ENCODE measurements at places on chromosomes 16 and 17.

DNA sequence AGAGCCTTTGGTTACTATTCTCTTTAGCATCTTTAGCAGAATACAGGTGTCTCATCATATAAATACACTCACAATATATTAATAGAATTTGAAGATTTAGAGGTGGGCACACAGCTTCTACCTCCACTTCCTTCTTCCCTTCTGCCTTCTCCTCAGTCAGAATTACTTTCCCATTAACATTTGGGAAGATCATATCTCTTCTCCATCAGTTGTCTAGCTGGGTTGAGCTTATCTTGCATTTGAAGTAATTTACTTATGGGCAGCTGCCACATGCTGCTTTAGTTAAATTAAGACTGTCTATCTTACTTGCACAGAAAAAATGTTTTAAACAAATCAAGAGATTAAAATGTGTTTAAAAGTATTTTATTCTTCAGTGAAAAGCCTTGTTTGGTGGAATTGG, 110.1 kb upstream of the ASIC2 start:
- no peak for DNase-seq

DNA sequence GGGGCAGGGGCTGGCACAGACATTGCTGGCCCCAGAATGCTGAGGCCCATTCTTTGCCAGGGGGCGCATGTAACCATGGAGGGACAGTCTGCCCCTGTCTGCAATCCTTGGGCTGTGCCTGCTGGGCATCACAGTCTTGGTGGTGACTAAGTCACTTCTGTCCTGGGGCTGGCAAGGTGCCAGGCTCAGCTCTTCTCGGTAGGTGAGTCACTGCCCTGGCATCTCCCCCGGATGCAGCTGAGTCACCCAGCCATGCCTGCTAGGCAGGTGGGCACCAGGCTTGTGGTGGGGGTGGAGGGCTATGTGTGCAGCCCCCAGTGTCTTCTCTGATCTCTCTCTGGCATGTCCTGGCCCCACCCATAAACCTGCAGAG, 5.6 kb downstream of the RARA start:
- peak; percentile 26 for DNase-seq

GRCh38 chr17:32259586-32259985, 6.0 kb upstream of the RHBDL3 start:
- DNase-seq = no peak

DNA sequence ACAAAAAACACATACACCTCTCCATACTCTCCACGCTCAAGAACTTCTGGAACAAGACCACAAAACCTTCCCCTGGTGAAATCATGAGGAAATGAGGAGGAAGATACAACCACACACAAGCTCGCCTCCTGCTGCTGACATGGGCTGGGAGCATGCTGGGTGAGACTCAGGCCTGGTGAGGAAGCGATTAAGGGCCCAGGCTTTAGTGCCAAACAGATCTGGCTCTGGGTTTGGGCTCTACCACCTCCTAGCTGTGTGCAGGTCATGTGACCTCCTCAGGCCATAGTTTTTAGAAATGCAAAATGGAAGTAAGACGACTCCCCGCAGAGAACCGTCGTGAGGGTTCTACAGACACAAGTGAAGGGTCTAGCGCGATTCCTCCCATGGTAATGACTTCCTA, 41.3 kb downstream of the VAC14 start:
- DNase-seq = no peak

All from KG1 (cell line).